ENCODE measurements at places on chromosomes 16 and 17.
A peak's percentile ranks its signal among the peaks of the same experiment; 100 is the strongest.

DNA sequence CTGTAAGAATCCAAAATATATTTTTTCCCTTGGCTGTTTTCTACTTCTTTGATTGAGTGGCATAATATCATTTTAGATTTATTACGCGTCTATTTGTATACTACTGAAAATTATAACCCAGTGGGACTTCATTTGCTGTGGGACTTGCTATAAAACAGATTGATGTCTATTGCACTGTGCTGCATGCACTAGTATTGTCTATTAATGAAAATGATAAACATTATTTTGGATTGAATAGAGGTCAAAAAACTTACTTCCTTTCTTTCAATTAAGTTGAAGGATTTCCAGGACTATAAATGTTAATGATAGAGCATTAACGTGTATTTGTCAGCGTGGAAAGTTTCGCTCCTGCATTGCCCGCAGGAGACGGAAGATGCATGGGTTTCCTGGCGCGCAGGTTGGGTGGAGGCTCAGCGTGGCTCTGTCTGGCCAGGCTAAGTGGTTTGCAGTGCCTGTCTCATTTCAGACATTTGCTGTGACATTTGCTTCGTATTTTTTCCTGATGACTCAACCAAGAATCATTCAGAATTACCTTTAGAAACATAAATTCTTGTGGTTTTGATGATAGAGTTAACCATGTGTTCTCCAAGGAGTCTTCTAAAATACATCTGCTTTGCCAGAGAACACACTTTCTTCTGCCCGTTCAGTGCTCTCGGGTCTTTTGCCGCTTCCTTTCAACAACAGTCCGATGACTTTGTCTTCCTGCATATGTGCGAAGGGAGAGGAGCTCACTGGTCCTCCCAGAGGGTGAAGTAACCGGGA, 216.7 kb downstream of the RPTOR start:
- peak; percentile 56 for DNase-seq

GRCh38 chr16:68216240-68216639, 19.7 kb downstream of the ESRP2 start:
- no peak for DNase-seq

DNA sequence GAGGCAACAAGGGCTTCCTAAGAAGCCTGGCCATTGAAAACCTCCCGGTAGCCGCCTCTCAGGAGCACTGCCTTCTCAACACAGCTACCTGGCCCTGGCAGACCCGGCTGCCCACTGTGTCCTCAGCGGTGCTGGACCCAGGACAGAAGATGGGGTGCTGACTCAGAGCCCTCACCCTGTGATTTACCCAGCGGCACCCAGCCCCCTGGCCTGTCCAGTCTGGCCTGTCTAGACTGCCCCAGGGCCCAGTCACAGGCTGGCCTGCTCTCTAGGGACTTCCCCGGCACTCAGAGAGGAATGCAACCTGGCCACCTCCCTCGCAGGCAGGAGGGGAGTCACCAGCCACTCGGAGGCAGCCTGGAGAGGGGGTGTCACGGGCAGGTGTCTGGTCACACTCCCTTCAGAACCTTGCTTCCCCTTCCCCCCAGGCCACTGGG, 20.1 kb downstream of the PIEZO1 start:
- DNase-seq, result no peak

DNA sequence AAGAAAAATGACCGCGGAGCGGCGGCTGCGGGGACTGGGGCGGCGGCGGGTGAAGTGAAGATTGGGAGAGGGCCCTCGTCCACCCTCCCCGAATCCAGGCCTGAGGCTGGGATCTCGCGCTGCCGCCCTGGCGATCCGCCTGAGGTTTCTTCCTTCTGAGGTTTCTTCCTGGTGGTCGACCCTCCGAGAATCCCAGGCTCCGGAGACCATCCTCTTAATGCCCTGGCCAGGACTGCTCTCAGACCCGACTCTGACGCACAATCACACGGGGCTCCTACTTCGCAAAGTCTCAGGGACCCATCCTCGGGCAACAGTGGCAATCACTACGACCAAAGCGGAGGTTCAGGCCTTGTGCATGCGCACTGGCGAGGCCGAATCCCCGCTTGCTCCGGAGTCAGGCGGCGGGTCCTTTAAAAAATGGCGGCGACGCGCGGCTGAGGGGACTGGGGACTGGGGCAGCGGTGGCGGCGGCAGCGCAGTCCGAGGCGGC, 18.0 kb upstream of the KCNJ18 start:
- no peak for DNase-seq

DNA sequence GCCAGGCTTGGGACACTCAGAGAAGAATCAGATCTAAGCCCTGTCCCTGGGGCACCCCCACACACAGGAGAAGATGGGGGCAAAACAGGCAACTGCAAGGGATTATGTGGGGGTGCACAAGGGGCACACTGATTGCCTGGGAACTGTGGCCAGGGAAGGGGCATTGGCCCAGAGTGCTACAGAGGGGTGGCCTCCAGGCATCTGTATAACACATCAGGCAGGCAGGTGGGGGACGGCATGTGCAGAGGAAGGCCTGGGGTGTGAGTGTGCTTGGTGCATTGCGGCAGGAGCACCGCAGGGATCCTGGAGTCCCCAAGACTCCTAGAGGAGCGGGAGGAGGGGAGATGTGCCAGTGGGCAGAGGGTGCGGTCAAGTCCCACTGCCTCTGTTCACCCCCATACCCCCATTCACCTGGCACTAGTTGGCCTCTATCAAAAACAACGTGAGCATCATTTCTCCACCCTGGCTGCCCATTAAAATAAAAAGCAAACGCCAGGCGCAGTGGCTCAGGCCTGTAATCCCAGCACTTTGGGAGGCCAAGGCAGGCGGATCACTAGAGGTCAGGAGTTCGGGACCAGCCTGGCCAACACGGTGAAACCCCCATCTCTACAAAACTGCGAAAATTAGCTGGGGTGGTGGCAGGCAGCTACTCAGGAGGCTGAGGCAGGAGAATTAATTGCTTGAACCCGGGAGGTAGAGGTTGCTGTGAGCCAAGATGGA, 41.5 kb downstream of the C16orf82 start:
- DNase-seq, result no peak

DNA sequence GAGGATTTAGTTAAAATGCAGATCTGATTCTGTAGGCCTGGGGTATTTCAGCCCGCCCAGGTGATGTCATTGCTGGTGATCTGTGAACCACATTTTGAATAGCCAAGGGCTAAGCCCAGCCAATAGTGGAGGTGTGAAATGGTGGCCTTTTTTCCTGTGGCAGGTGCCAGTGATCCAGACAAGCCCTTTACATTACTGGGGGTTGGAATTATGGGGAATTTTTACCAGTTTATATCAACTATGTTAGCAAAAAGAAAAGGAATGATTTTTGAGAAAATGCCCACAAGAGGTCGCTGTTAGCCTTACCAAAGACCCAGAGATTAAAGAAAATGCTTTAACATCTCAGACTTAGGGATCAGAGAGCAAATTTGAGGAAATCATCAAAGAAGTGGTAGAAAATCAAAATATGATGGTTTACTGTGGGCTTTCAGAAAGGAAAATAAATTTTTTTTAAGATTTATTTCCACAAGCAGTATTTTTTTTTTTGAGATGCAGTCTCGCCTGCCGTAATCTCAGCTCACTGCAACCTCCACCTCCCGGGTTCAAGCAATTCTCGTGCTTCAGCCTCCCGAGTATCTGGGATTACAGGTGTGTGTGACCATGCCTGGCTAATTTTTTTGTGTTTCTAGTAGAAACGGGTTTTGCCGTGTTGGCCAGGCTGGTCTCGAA, 3.9 kb downstream of the VPS35L start:
- no peak for DNase-seq

GRCh38 chr16:89100601-89101302, 7.1 kb downstream of the ACSF3 start:
- no peak for DNase-seq

GRCh38 chr17:51032850-51033249, 87.8 kb downstream of the SPAG9 start:
- no peak for DNase-seq
